Activated T-cell treated with anti-CD3 and anti-CD28 coated beads for 48 hours (primary cell): ENCODE measurements at places on chromosomes 5 and 9.

DNA sequence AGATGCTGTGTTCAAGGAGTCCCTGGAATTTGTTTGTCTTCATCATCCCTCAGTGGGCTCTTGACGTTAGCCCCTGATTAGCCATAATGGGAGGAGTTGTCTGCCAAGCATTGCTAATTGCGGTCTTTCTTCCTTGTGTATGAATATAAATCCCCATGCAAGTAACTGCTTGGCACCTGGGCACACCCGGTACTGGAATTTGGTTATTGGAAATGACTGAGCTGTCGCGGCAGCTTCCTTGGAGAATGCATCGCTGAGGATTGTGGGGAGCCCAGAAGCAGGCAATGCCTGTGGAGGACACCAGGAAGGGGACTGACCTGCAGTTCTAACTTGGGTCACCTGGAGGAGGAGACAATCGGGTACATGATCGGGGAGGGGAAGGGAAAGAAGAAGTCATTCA is 53.3 kb upstream of the CTSL start:
- DNase-seq, result no peak

DNA sequence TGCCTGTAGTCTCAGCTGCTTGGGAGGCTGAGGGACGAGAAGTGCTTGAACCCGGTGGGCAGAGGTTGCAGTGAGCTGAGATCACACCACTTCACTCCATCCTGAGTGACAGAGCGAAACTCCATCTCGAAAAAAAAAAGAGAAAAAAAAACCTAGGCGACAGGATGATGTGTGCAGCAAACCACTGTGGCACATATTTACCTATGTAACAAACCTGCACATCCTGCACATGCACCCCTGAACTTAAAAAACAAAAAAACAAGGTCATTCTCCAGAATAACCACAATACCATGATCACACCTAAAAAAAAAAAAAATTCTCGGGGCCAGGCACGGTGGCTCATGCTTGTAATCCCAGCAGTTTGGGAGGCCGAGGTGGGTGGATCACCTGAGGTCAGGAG is 7.5 kb upstream of the DOLPP1 start:
- no peak for DNase-seq

GRCh38 chr5:2475902-2476301 is 275.6 kb downstream of the IRX2 start:
- DNase-seq, result no peak

- no peak for DNase-seq
Measured at GRCh38 chr9:20563917-20564316, 58.4 kb downstream of the MLLT3 start.

- peak; percentile 52 for DNase-seq
Measured at GRCh38 chr5:956941-957747, 51.5 kb upstream of the NKD2 start.

- no peak for DNase-seq
Measured at GRCh38 chr5:124626053-124626452, 120.4 kb downstream of the ZNF608 start.

DNA sequence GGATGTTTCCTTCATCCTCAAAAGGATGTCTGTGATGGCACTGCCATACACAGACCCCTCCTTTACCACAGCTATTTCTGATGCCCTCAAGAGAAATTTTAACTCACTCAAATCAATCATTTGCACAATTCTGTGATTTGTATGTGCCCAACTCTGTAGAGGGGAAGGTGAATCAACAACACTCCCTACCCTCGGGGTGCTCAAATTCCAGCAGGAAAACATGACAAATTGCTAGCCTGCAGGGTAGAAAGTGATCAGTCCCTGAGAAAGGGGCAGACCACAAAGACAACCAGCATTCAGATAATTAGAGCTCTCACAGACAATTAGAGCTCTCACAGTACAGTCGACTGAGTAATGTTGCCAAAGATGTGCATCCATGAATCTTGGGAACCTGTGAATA is 45.3 kb upstream of the FOXE1 start:
- DNase-seq, result no peak

GRCh38 chr9:71824257-71824656 is 55.9 kb upstream of the CEMIP2 start:
- DNase-seq, result no peak

- no peak for DNase-seq
Measured at GRCh38 chr5:133200256-133200655, 148.4 kb downstream of the HSPA4 start.

DNA sequence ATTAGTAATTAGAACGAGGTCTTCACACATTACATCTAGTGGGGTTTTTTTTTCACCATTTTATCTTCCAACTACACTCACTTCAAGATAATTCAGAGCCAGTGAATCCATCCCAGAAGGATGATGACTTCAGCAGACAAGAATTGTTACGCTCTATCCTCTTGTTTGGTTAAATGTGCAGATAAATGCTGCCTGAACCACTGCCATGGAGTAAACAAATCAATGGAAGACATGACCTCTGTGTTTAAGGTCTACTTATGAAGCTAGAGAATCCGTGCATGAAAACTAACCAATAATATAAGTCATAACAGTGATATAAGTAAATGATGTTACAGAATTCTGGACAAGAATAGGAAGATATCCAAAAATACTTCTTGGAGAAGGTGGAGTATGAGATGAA is 602.6 kb downstream of the TLR4 start:
- DNase-seq, result no peak

GRCh38 chr5:601771-602465 is 10.2 kb upstream of the CEP72 start:
- no peak for DNase-seq

- no peak for DNase-seq
Measured at GRCh38 chr5:39186289-39186688, 33.1 kb downstream of the FYB1 start.

- no peak for DNase-seq
Measured at GRCh38 chr5:37842048-37842447, 2.2 kb upstream of the GDNF start.

DNA sequence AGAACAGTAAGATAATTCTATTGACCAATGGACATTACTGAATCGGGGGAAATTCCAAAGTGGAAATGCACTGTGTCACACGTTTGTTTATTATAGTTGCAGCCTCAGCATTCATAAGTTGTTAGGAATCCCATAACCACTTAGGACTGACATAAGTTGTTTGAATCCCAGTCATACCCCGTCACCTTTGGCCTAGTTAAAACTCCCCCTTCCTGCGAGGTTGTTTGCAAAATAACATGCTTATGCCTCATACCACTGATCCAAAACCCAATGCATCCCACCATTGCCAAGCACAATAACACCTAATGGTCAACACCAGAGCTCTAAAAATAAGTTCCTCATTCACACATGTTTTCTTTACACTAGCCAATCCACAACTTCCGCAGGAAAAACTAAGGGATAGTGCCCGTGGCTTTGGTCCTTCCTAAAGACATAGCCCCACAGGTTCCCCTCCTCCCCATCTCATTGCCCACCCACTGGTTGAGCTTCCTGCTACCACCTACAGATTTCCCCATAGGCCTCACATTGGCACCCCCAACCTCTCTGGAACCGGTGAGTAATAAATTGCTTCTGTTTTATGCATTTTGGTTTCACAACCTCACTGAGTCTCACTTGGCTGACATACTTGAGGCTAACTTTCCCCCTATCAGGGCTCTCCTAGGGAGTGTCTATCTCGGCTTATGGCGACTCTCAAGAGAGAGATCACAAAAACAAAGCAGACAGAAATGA is 42.3 kb upstream of the MUSK start:
- peak; percentile 11 for DNase-seq

DNA sequence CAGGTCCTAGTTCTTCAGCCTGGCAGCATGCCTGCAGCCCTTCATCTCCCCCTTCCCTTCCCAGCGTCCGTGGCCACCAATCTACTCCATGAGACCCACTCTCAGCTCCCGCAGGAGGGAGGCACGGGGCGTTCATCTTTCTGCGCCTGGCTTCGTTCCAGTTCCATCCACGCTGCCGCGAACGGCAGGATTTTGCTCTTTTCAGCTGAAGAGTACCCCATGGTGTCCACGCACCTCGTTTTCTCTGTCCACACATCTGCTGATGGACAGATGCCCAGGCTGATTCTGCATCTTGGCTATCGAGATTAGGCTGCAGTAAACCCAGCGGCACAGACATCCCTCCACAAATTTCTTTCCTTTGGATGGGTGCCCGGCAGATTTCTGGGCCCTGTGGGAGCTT is 30.5 kb upstream of the NKD2 start:
- no peak for DNase-seq

GRCh38 chr5:19685473-19685872 is 302.5 kb downstream of the CDH18 start:
- no peak for DNase-seq

- no peak for DNase-seq
Measured at GRCh38 chr5:38768412-38769211, 77.2 kb upstream of the OSMR start.

DNA sequence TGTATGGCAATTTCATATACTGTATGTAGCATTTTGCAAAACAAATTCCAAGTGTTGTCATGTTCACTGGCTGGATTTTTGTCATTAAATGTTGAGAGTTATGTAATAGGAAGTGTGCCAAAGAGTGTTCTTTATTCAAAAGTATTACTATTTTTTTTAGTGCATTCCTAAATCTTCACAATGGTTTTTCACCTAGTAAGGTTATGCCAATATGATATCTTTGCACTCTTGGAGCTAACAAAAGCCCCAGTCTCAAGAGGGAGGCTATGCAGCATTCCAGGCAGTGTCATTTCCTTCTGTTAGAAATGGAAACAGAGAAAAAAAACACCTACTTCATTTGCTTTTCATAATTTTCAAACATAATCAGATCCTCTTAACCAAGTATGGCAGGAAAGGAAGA is 5.1 kb upstream of the SSBP2 start:
- DNase-seq, result no peak

DNA sequence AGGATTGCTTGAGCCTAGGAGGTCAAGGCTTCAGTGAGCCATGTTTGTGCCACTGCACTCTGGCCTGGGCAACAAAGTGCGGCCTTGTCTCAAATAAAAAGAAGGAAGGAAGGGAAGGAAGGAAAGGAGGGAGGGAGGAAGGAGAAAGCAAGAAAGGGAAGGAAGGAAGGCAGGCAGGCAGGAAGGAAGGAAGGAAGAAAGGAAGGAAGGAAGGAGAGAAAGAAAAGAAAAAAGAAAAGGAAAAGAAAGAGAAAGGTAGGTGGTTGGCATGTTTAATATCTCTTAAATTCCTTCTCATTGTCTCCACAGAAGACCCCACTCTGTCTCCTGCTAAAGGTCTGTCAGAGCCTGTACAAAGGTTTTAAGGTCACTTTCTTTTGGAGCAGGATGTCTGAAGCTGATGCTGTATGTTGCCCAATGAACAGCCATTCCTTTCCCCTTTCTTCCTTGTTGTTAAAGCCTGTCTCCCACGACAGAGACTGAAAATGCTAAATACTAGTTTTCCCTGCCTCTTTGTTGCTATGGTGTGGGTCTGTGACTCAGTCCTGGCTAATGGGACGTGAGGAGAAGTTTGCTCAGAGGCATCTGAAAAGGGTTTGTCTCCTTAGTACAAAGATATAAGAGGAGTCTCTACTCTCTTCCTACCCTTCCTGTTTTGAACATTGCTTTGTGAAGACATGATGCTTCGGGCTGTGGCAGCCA is 213.3 kb downstream of the PCSK1 start:
- no peak for DNase-seq

DNA sequence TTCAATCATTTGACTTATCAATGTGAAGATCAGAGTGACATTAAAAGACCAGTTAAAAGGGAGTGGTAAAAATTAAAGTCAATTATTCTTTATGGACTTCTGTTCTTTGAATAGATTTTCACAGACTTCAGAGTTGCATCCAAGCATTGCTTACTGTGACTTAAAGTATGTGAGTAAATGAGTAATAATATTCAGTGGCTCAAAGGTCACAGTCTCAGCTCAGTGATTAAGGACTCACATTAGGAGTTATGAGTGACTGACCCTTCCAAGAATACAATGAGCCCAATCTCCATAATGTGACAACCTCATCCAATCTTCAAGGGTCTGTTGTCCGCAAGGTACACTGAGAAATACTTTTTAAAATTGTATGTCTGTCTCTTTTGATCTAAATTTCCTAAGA is 811.2 kb downstream of the BRINP1 start:
- no peak for DNase-seq
